ENCODE measurements at places on chromosomes 5 and 9. TPM values are rescaled to one million over a fixed set of nuclear protein-coding genes. Genes with fewer than 3 reads are reported as not detected.

The CCL28 gene
- 24.2 TPM for total RNA-seq

The FAM120A gene
- 65.3 TPM for total RNA-seq

The RGS7BP gene
- total RNA-seq: 24.3 TPM

The NUTM2G gene
- total RNA-seq: not detected

GRCh38 chr9:87683751-87684626 is 41.9 kb upstream of the CTSL start:
- H3K36me3 ChIP-seq: peaks cover 7% of the 10 kb centered on the region
- H3K27ac ChIP-seq: no peak overlapping the region
- no peak for DNase-seq
- no peaks in the 10 kb centered on the region for H3K4me1 ChIP-seq

DNA sequence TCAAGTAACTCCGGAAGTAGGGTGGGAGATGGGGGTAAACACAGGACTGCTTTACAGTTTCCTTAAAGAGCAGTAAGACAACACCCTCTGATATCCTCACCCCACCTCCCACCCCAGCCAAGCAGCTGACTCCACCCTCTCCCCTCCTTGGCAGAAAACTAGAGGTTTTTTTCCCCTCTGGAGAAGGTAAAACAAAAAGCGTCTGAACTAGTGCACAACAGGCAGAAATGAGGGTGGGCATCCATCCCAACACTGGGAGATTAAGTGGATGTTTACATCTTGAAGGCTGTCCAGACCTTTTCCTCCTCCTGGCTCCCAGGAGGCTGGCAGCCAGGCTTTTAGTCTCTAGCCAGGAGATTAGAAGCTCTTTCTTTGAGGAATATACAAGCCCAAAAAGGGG is 13.9 kb upstream of the CTNNAL1 start:
- H3K36me3 ChIP-seq: no peaks in the 10 kb centered on the region
- peaks cover 27% of the 10 kb centered on the region for H3K4me1 ChIP-seq
- DNase-seq: no peak
- H3K27me3 ChIP-seq: no peaks in the 10 kb centered on the region
- no peak overlapping the region for H3K4me3 ChIP-seq

DNA sequence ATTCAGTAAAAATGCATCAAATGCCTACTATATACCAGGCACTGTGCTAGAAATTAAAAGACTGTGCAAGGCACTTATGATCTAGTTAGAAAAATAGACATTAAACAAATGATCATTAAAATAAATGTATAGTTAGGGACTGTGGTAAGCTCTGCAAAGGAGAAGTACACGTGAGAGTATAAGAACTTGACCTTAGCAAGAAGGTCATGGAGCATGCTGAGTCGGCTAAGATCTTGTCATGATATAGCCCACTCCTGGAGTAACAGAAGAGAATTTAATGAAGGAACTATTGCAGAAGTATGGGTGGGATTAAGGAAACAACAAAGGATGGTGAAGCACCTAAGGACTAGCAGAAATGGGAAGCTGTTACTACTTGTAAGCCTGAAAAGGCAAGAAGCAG is 23.5 kb upstream of the SAP30L start:
- no peaks in the 10 kb centered on the region for H3K4me1 ChIP-seq
- peaks cover 3% of the 10 kb centered on the region for H3K36me3 ChIP-seq
- no peak for DNase-seq
- H3K27ac ChIP-seq: no peak overlapping the region
- no peak overlapping the region for H3K4me3 ChIP-seq

DNA sequence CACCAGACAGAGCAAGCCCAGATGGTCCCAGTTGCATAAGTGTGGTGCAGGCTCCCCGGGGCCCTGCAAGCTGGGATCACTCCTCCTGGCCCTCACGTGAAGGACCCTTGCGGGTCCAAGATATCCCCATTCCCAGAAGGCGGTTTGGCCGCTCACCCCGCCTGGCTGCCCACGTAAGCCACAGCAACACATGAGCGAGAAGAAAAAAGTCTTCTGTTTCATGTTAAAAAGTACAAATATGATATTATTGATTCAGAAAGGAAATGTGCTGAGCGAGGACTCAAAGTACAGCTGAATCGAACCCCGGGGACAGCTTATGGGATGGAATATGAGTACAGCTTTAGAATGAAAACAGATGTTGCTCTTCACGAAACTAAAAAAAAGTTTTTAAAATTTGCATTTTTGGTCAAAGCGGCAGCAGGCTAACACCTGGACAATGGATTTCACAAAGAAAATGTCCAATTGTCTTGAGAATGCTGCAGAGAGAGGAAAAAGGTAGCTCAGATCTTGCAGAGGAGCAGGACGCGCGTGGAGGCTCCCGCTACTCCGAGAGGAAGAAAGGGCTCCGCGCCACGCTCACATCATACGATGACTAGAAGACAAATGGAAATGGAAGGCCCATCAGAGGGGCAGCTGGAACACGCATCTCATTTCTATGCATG is 427.6 kb downstream of the IRX1 start:
- H3K4me1 ChIP-seq: peaks cover 7% of the 10 kb centered on the region
- no peak for DNase-seq
- no peaks in the 10 kb centered on the region for H3K27me3 ChIP-seq
- no peaks in the 10 kb centered on the region for H3K36me3 ChIP-seq
- H3K27ac ChIP-seq: no peak overlapping the region

- no peak overlapping the region for H3K27ac ChIP-seq
- H3K27me3 ChIP-seq: no peaks in the 10 kb centered on the region
- DNase-seq: no peak
- H3K4me1 ChIP-seq: no peaks in the 10 kb centered on the region
Measured at GRCh38 chr5:57325678-57326397, 152.0 kb downstream of the GPBP1 start.

GRCh38 chr5:178564397-178564796 is 25.8 kb downstream of the COL23A1 start:
- H3K27ac ChIP-seq: no peak overlapping the region
- H3K4me1 ChIP-seq: no peaks in the 10 kb centered on the region
- no peak overlapping the region for H3K4me3 ChIP-seq
- H3K36me3 ChIP-seq: no peaks in the 10 kb centered on the region

DNA sequence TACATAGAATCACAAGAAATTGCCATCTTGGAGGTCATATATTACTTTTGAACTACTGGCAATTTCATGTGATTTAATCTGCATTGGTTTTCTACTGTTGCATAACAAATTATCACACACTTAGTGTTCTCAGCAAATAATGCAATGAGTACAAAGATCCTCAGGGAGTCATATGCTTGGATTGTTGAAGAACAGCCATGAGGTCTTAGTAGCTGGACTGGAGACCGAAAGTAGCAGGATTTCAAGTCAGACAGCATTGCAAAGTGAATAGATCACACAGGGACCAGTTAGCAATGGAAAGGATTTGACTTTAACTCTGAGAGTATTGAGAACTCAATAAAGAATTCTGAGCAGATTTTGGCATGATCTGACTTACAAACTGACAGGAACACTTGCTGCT is 32.2 kb upstream of the FRMD3 start:
- H3K4me3 ChIP-seq: no peak overlapping the region
- H3K27ac ChIP-seq: no peak overlapping the region
- DNase-seq: no peak
- no peaks in the 10 kb centered on the region for H3K27me3 ChIP-seq
- H3K36me3 ChIP-seq: no peaks in the 10 kb centered on the region

DNA sequence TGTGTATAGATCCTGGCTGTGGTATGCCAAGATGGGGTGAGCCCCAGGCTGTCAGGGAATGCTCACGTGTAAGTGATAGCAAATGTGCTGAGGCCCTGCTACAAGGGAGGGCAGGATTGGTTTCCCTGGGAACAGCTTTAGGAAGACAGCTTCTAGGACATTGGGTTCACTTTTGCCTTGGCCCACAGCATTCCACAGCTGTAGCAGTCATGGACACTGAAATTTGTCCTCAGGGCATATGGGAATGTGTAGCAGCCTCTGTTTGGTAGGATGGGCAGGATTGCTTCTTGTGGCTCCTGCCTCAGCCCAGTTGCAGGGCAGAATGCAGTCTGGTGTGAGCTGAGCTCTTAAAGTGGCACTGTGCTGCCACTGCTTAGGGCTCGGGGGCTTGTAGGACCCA is 1061.7 kb upstream of the WWC1 start:
- H3K27me3 ChIP-seq: no peaks in the 10 kb centered on the region
- H3K27ac ChIP-seq: no peak overlapping the region
- no peak overlapping the region for H3K4me3 ChIP-seq
- DNase-seq: no peak

- no peaks in the 10 kb centered on the region for H3K27me3 ChIP-seq
- no peak for DNase-seq
- H3K36me3 ChIP-seq: no peaks in the 10 kb centered on the region
- peaks cover 60% of the 10 kb centered on the region for H3K4me1 ChIP-seq
- no peak overlapping the region for H3K4me3 ChIP-seq
- H3K27ac ChIP-seq: no peak overlapping the region
Measured at GRCh38 chr5:60516688-60517087, 183.3 kb downstream of the DEPDC1B start.
